SHP77 (cell line): ENCODE measurements at places on chromosomes 5 and 9.
A peak's percentile ranks its signal among the peaks of the same experiment; 100 is the strongest.

- DNase-seq: peak; percentile 83
These were observed 473 bp downstream of the IRGM start for GRCh38 chr5:150846654-150847333.

DNA sequence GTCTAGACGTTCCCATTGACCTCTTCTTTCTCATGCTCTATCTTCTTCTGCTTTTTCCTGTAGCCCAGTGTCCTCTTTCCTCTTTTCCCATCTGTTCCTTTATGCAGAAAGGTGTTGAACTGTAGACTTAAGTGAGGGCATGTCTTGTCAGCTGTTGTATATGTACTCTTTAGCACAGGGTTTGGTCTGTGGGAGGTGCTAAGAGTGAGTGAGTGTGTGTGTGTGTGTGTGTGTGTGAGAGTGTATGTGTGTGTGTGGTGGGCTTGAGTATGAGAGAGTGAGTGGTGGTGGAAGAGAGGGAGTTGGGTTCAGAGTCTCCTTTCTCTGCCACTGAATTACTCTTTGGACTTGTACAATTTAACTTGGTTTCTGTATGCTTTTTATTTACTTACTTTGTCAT lies 10.3 kb upstream of the ROPN1L start:
- DNase-seq: no peak

- DNase-seq: no peak
These were observed 316.6 kb upstream of the RIOK2 start for GRCh38 chr5:97499605-97500004.

- no peak for DNase-seq
These were observed 2.7 kb upstream of the IRX4 start for GRCh38 chr5:1885404-1885755.

GRCh38 chr9:72187121-72187695 lies 38.0 kb downstream of the GDA start:
- DNase-seq: no peak

DNA sequence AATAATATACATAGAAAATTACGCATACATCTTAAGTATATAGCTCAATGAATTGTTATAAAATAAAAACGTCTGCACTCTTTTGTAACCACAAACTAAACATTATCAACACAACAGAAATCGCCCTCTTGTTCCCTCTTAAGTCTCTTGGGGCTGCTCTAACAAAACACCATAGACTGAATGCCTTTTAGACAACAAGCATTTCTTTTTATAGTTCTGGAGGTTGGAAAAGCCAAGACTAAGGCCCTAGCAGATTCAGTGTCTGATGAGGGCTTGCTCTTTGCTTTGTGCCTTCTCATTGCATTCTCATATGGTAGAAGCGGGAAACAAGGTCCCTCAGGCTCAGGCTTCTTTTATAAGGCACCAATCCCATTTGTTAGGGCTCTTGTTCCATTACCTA lies 4.9 kb upstream of the IFNB1 start:
- DNase-seq: no peak

- no peak for DNase-seq
These were observed 66.4 kb upstream of the MARCHF11 start for GRCh38 chr5:16245956-16246355.

DNA sequence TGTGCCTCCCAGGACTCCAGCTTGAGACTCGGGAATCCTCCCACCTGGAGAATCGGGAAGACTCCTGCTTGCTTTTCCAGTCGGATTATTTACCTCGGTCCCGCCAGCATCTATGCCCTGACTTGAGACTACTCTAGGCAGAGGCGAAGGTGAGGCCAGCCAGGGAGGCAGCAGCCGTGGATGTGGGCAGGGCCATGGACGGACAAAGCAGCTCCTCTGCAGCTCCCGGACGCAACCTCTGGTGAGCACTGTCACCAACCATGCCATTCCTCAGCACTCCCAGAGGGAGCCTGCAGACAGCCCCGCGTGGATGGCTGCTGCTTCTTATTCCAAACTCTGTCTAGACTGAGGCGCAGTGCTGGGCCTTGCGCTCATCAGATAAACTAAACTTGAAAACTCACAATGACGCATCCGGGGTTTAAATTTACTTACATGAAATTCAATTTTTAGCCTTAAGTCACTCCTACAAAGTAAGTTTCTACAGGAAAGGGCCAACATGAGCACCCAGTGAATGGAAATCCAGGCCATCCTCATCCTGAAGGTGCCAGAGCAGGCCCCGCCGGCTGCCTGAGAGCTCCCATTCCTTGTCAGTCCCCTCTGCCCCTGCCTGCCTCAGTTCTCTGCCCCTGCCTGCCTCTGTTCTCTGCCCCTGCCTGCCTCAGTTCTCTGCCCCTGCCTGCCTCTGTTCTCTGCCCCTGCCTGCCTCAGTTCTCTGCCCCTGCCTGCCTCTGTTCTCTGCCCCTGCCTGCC lies 17.8 kb downstream of the MED10 start:
- DNase-seq: no peak

DNA sequence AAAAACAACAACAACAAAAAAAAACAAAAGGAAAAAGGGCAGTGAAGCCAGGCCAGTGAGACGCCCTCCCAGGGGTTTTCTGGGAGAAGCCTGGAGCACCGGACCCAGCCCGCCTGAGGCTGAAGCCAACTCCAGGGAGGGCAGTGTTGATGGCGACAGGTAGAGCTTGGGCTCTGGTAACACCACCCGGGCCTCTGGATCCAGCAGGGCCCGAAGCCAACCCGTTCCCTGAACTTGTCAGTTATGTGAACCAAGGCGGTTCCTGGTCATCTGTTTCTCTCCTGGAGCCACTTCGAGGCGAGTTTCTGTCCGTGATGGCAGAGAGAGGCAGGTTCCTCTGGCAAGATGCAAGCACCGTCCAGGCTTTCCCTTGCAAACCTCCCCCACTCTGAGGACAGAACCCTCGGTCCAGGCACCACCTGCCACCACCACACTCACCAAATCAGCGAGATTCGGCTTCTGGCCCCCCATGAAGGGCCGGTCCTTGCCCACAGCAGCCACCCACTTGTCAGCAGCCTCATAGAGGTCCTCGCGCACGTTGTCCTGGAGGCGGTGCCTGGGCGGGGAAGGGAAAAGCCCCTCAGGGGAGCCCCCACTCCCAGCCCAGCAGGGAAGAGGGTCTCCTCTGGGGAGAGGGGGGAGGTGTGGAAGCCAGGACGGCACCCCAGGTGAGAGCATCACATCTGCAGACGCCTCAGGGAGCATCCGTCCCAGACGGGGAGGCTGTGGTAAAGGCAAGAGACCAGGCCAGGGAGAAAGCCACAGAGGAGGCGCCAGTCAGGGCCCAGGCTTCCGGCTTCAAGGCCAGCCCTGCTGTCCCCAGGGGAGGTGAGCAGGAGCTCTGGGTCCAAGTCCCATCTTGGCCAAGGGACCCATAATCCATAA lies 5.4 kb downstream of the PTGES2 start:
- no peak for DNase-seq

DNA sequence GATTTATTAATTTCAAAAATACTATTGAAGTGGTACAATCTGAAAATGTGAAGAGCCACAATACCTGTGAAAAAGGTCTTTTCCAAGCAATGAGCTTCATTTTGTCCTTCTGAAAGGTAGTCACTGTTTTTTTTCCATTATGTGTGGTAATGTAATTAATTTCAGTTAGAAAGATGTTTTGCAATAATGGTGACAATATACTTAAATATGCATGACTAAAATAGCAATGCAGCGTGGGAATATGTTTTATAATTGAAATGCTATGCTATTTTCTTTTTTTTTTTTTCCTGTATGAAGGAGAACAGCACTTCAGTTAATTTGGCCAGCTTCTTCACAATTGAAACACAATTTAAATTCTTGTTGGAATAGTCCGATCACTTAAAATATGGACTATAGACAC lies 41.9 kb downstream of the NPR3 start:
- DNase-seq: no peak

- DNase-seq: no peak
These were observed 47.1 kb upstream of the RAI14 start for GRCh38 chr5:34608859-34609648.

- no peak for DNase-seq
These were observed 31.6 kb upstream of the TGFBR1 start for GRCh38 chr9:99073347-99073746.

GRCh38 chr9:18233776-18234445 lies 240.0 kb upstream of the ADAMTSL1 start:
- DNase-seq: no peak

GRCh38 chr5:56686337-56687195 lies 128.8 kb upstream of the MAP3K1 start:
- no peak for DNase-seq

DNA sequence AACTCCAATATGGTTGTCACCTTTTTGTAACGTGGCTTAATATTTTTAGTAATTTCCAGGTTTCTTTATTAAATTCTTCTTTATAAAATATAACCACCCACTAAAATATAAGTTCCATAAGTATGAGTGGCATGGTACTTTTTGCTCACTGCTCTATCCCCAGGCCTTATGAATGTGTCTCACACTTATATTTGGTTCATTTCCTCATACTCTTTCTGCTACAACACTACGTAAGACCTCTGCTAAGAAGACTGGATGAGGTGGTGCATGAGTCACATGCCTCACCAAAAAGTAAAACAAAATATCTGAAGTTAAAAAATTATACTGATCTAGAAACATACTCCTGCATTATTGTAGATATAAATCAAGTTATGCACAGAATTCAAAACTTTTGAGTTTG lies 400.9 kb downstream of the HCN1 start:
- no peak for DNase-seq

DNA sequence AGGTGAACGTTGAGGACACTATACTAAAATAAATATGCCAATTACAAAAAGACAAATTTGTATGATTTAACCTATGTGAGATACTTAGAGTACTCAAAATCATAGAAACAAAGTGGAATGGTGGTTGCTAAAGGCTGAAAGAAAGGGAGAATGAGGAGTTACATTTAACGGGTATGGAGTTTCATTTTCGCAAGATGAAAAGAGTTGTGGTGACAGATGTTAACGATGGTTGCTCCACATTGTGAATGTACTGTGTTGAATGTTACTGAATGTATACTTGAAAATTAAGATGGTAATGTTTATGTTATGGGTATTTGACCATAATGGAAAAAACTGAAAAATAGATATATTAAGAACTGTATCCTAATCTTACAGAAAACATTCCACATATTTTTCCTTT lies 51.3 kb upstream of the MOCS2 start:
- no peak for DNase-seq

DNA sequence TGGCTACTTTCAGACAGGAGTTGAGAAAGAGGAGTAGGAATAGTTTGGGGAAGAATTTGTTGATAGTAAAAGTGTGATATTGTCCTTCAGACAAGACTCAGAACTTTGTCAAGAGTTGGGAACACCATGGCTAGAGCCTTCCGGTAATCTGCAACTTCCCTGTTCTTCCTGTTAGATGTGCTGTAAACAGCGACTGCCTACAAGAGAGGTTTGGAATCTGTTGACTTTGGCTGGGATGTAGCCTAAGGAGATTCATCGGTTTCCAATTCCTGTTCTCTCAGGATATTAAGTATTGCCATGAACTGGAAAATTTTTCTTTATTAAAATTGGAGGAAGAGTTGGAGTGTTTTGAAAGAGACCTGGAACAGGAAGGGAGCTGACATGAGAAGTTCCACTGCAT lies 43.9 kb downstream of the ARHGAP26 start:
- DNase-seq: no peak

GRCh38 chr5:81420039-81420667 lies 26.2 kb upstream of the ACOT12 start:
- no peak for DNase-seq

DNA sequence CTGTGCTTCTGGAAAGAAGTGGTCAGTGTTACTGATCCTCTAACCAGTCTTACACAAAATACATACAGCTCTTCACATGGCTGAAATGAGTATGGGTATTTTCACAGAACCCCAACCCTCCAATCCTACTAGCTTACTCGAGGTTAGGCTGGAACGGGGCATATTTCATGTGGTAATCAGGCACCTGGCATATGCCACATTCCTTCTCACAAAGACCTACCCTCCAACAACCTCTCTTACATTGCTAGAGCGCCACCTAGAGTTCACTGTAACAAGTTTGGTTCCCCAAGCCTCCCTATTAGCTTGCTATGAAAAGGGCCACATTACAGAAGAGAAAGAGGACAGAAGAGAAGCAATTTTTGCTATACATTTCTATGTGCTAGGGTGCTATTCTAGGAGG lies 597.3 kb downstream of the PRELID2 start:
- DNase-seq: peak; percentile 74

- DNase-seq: no peak
These were observed 56.1 kb downstream of the ITGA2 start for GRCh38 chr5:53045263-53045662.

GRCh38 chr5:55226934-55227663 lies at the start of gene MCIDAS:
Gene MCIDAS, minus strand, starts transcription at chr5:55227315. Its CDS starts 177 bp downstream, at chr5:55227138.
- peak; percentile 20 for DNase-seq

GRCh38 chr9:110890416-110890815 lies 147.9 kb downstream of the LPAR1 start:
- no peak for DNase-seq

GRCh38 chr5:168672016-168672415 lies 92.8 kb upstream of the PANK3 start:
- DNase-seq: no peak

- peak; percentile 76 for DNase-seq
These were observed 371 bp upstream of the PITX1 start for GRCh38 chr5:135034236-135034962.

- no peak for DNase-seq
These were observed 44.5 kb upstream of the SLC6A19 start for GRCh38 chr5:1156754-1157460.

DNA sequence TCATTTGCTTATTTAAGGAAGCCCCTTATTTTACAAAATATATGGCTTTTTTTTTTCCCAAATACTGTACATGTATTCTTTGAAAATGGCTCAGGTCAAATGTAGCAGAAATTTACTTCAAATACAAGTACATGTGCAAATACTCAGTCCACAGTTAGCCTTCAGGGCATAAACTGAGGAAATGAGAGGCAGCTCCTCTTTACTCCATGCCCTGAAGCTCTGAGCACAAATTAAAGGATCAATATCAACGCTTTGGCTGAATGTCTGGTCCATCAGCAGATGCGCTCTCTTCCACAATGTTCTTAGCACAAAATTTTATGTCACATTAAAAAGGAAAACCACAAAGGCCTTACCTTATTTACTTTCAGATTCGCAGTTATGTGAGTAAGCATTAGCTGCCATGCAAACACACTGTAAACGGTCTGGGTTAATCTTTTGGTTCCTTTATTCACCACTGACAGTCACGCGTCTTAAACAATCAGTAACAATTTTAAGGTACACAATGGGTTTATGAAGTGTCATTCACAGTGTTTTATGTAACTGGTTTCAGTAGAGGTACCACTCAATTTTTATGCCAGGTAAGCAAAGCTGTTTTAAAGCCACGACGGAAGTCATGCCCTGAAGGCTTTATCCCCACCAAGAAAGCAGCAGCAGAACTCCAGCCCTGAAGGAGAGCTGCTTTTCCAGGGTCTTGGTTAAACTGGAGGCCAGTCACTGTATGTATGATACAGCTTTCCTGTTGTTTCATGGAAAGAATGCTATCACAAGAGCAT lies 103.4 kb downstream of the OTULIN start:
- no peak for DNase-seq

GRCh38 chr5:102223542-102224477 lies 72.3 kb downstream of the SLCO4C1 start:
- DNase-seq: peak; percentile 33

- peak; percentile 34 for DNase-seq
These were observed 84.8 kb downstream of the WNK2 start for GRCh38 chr9:93268551-93269314.
